Effector CD4-positive, alpha-beta T cell (primary cell): ENCODE measurements at places on chromosomes 3 and 15.

DNA sequence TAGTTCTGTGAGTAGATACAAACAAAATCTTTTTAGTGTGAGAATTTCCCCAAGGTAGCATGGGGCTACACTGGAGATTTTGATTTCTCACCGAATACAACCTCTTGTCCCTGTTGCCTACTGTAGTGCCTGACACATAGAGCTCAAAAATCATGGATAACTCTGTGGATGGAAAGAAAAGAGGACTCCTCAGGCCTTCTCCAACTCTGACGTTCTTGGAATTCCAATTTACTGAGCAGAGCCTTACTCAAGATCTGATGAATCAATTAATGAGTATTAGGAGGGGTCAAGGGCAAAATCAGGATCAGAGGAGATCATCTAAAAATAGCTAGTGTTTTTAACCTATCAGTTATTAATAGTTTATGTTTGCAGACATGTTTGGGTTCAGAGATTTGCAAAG lies 46.7 kb upstream of the PYDC2 start:
- no peak for DNase-seq

DNA sequence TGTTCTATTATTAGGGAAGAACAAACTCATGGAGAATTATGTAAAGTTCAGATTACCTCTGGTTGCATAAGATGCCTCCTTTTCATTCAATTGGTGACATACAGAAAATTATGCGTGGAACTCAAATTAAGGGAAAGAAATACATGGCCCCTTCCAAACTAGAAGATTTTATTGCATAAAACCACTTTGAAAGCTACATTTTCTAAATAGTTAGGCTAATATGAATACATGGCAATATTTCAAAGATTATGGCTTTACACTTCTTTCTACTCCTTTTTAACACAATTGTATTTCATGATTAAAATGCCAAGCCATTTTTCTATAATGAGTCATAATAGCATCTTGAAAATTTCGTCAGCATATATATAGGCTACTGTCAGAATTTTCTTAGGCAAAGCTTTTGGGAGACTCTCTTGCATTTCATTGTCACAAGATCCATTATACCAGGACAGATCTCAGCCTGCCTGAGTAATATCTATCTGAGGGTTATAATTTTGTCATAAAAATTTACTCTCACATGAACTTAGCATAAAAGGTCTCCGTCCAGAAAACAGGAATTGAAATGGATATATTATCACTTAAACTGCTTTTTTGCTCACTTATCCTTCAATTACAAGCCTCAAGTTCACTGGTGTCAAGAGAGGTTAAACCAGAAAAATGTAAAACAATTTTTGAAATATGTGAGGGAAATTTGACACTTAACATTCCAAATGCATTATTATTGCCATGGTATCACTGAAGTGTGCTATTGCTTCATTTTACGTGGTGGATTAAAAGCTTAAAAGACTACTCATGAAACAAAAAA lies 37.1 kb downstream of the CPA3 start:
- DNase-seq, result no peak

- DNase-seq, result no peak
These were observed 736 bp downstream of the IREB2 start for GRCh38 chr15:78438619-78439285.

DNA sequence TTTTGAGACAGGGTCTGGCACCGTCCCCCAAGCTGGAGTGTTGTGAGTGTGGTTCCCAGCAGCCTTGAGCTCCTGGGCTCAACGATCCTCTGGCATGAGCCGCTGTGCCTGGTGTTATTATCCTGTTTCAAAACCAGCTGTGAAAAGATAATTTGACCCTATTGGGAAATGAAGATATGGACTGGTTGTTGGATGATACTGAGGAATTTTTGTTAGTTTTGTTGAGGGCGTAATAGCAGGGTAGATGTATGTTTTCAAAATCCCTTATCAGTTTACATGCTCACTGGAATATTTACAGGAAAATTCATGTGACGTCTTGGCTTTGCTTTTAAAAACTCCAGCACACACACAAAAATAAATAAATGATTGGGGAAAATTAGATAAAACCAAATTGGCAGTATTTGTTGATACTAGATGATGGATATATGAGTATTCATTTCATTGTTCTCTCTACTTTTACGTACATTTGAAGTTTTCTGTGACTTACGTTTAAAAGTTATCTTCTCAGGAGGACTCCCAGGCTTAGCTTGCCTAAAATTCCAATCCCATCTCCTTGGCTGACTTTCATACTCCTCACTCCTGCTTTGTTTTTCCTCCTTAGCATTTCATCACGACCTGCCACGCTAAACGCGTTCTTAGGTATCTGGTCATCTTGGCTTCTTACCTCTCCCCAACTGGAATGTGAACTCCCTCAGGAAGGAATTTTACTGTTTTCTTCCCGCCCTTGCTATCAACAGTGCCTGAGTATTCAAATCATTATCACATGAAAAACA lies 56.8 kb upstream of the TFRC start:
- no peak for DNase-seq

DNA sequence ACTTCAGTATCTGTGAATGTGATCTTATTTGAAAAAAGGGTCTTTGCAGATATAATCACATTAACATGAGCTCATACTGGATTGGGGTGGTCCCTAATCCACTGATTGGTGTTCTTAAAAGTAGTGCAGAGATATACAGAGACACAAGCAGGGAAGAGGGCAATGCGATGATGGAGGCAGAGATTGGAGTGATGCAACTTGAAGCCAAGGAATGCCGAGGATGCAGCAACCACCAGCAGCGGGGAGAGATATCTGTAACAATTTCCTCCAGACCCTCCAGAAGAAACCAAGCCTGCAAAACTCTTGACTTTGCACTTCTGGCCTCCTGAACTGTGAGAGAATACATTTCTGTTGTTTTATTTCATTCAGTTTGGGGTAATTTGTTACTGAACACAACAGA lies 171.0 kb upstream of the MBNL1 start:
- DNase-seq, result no peak

DNA sequence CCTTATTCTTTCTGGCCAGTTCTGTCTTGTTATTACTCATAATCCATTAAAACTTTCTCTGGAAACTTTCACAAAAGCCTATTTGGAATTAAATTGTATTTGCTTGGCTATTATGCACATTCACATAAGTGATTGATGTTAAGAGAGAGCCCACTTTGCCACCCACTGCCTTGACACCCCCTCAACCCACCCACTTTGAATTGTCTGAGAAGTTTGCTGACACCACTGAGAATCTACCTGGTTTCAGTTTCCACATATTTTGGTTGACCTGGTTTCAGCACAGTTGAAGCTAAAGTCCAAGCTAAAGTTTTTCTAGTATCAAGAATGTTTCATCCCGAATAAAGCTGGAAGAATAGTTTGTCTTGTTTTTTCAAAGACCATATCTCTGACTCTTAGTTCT lies 70.9 kb downstream of the ARMC8 start:
- no peak for DNase-seq

- no peak for DNase-seq
These were observed 2.0 kb downstream of the DISP2 start for GRCh38 chr15:40360015-40360414.

DNA sequence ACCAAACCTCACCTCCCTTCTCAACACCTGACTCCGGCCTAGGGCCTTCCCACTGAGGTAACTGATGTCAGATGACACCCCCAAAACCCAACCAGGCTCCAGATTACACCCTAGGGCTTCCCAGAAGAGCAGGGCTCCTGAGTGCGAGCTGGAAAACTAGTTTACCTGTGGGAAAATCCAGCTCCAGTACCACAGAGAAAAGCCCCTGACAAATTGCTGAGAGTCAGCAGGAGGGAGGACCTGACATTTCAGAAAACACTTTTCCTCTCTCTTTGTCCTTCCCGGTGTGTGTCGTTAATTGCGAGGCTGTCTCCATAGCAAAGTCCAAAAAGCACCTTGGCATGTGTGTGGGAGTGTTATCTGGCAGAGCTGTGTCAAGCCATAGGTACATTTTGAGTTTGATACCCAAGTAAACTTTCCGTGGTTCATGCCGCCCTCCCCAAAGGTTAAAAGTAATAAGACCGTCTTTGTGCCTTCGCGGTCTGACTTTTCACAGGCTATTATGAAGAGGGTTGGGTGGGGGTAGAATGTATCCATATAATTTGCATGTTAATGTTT lies 79.8 kb upstream of the FNDC3B start:
- no peak for DNase-seq

- DNase-seq, result no peak
These were observed 37.3 kb downstream of the MLH1 start for GRCh38 chr3:37030588-37030987.

GRCh38 chr15:82774496-82774895 lies 31.4 kb downstream of the FSD2 start:
- DNase-seq, result no peak

DNA sequence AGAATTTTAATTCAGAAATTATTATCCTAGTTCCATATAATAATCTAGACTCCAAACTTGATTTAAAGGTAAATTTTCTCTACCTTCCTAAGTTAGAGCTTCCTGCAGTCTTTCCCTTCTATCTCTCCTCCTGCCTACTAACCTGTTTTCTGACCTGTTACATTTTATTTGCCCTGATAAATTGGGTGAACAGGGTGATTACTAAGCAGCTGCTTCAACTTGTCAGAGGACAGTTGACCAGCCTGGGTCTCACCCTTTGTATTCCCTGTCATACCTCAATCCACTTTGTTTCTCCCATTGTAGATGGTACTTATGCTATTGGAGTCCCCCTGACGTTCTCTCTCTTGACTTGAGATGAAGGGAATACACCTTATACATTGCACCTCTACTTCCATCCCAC lies 28.4 kb upstream of the MYRIP start:
- no peak for DNase-seq

GRCh38 chr15:76116138-76116885 lies 56.5 kb downstream of the TMEM266 start:
- no peak for DNase-seq

DNA sequence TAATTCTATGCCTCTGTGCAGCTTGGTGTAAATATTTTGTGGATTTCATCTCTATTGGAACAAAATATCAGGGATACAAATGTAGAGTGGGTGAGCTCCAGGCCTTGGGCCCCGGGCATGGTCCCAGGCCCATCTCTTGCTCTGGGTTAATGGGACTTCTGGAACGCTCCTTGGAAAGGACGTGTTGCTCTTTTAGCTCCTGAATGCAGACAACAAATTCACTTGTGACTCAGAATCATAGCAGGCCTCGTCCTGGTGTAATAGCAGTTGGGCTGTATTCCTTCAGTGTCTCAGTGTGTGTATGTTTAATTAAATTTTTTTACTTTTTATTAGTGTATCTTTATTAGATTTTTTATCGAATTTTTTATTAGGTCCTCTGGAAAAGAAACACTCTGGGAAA lies 266.7 kb upstream of the C2CD4B start:
- no peak for DNase-seq

DNA sequence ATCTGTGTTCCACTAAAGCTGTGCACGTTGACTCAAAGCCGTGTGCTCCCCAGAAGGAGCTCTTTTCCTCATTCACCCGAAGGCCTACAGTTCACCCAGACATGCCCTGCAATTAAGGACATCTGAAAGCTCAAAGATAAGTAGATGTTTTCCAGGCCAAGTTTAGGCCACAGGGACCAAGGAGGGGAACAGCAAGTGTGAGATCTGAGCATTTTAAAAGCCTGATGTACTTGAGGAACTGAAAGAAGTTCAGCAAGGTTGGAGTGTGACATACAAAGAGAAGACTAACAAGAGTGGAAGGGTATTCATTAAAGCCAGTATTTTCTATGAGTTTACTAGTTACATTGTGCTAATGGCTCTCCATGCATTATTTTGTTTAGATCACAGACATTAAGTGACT lies 68.0 kb downstream of the CASR start:
- DNase-seq, result no peak

GRCh38 chr15:65952391-65953053 lies 83.2 kb downstream of the RAB11A start:
- no peak for DNase-seq
